Effector memory CD8-positive, alpha-beta T cell (primary cell): ENCODE measurements at places on chromosomes 6 and 20.

DNA sequence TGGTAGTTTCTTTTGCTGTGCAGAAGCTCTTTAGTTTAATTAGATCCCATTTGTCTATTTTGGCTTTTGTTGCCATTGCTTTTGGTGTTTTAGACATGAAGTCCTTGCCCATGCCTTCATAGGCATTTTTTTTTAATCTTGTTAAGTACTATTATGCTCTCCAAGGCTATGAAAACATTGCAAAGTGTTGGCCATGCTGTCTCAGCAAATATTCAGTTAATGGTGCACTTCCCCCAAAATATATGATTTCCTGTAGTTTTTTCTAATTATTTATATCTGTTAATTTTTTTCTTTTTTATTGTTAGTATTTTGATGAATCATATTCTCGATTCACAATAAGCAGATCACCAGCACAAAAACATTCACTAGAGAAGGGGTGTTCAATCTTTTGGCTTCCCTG is 806.1 kb upstream of the FLRT3 start:
- no peak for DNase-seq

DNA sequence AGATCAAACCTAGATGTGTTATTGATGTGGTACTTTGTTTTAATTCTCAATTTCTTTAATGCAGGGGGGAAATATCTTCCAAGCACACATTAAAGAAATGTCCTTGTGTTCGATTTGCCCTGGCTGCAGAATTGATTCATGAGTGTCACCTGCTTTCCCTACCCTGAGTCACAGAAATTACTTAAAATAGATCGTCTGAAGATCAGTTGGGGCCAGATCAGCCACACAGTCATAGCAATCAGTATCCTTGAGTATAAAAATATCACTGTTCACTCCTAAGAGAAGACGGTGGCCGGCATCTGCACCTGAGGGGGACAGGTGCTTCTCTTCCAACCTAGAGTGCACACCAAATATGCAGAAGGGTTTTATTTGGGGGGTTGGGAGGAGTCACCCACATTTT is 115.2 kb upstream of the RIN2 start:
- no peak for DNase-seq

GRCh38 chr6:157326979-157327378 is 3.7 kb upstream of the TMEM242 start:
- no peak for DNase-seq

GRCh38 chr20:8540466-8540865 is 408.4 kb downstream of the PLCB1 start:
- DNase-seq, result no peak

GRCh38 chr6:41176189-41176588 is 13.3 kb upstream of the TREM2 start:
- no peak for DNase-seq

DNA sequence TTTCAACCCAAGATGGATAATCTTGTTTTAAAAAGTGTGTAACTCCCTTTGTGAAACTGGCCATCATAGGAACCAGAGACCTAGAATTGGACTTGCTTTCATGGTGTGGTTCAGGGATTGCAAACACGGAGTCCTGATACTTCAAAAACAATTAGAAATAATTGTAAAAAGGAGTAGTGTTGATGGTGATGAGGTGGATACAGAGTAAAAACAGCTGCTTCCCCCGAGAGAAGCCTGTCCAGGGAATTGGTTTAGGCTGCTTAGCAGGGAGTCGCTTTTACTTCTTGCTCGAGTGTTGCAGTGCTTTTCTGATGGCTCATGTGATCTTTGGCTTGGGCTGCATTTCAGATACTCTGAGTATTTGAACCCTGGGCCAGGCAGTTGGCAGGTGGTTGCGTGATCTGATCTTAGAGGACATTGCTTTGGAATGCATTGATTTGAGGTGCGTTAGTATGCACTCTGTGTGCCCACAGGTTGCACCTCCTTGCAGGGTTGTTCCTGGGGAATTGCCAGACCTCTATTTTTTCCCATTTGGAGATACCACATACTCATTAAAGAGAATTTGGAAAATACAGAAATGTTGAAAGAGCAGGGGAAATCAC is 19.5 kb downstream of the KIF3B start:
- no peak for DNase-seq

GRCh38 chr6:113416170-113416569 is 441.0 kb upstream of the MARCKS start:
- DNase-seq, result no peak

GRCh38 chr6:153096031-153096430 is 35.1 kb downstream of the RGS17 start:
- DNase-seq, result no peak

DNA sequence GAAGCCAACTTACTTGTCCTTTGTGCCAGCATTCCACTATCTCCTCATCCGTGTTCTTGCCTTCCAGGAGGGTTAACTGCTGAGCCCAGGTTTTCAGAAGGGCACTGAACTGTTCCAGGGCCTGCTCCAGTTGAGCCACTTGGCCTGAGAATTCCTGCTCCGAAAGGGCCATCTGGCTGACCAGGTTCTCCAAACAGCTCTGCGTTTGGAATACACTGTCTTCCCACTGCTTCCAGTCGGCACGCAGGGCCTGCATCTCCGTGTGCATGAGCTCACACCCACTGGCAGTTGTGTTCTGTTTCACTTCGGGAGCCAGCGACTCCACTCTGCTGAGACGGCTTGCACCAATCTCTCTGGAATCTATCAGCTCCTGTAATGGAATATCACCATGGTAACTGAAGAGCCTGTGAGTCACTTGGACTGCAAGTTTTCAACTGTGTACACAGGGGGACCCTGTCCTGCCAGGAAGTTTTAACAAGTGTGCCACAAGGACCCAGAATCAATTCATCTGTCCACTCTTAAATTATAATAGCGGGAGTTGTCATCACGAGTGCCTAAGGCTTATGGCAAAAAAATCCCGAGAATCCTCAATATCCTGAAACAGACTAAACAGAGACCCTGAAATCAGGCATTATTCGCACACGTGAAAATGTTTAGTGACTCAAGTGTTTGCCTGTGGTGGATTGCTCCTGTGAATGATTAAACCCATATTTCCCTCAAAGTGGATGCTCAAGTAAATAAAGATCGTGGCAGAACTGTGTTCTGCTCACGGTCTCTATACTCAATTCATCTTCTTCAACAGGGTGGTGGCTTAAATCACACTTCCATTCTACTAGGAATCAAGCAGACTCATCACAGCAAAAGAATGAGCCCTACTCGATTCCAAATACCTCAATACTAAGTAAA is 255.9 kb downstream of the SYNE1 start:
- DNase-seq, result no peak

DNA sequence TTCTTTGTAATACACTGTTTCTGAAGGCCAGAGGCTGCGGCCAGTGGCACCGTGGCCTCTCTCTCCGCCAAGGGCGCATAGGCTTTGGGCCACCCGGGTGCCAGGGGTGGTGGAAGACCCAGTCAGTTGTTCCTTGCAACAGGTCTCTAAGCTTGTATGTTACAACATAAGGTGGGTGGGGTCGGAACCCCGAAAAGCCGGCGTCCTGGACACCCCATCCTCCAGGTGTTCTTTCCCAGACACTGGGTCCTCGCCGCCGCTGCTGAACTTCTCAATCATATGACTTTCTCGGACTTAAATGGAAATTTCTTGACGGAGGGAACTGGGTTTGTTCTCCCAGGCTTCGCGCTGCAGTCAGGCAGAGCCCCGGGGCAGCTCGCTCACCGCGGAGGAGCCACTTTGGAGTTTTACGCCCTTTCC is 983 bp upstream of the KCNQ5 start:
- no peak for DNase-seq

DNA sequence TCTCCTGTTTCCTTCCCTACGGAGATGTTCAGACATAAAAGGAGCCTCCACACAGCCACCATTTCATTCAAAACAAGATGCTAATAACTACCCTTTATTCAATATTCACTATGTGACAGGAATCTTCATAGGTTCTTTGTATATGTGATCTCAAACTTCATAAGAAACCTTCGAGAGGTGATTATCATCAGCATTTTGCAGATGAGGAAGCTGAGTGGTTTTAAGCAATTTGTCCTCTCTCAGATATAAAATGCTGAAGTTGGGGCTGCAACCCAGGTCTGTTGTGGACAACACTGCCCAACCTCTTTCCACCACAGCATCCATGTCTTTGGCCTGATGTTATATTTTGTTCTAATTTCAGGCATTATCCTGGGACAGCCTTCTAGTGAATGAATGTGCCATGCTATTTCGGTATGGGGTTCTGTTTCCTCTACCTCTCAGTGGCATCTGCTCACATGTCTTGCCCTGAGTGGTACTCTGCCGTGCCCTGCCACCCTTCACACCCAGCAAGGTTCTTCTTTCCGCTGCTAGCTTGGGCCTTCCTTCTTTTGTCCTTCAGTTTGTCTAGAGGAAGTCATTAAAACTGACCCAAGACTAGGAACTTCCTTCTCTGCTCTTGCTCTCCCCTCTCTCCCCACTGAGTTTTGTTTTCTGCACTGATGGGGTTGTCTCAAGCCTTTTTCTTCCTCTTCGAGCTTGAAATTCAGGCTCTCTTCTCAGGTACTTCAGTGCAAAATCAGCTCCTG is 300.9 kb upstream of the PRDM1 start:
- DNase-seq, result no peak

DNA sequence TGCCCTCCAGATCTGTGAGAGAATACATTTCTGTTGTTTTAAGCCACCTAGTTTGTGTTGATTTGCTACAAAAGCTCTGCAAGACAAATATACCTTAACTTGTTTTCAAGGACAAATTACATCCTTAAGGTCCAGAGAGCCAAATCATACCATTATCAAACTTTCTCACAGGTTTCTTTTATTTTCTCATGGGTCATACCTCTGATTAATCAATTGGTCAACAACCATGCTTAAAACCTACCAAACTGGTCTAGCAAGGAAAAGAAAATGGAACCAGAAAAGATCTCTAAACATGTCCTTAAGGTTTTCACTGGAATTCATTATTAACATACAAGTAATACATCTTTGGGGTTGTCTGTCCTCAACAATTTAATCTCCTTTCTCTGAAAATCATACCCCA is 535.0 kb downstream of the CD83 start:
- no peak for DNase-seq

DNA sequence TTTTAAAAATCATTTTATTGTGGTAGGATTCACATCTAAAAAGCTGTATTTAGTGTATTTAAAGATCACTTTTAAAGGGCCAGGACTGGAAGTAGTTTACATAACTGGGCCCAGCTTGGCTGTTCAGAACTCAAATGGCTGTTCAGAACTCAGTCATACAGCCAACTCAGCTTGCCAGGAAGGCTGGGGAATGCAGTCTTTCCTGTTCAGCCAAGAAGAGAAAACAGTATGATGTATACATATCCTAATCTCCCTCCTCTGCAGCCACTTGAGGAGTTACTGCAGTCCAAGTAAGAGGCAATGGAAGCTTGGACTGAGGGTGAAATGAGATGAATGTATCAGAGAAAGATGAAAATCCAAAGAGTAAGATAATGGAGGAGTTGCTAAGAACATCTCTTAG is 24.6 kb downstream of the DSTN start:
- no peak for DNase-seq

DNA sequence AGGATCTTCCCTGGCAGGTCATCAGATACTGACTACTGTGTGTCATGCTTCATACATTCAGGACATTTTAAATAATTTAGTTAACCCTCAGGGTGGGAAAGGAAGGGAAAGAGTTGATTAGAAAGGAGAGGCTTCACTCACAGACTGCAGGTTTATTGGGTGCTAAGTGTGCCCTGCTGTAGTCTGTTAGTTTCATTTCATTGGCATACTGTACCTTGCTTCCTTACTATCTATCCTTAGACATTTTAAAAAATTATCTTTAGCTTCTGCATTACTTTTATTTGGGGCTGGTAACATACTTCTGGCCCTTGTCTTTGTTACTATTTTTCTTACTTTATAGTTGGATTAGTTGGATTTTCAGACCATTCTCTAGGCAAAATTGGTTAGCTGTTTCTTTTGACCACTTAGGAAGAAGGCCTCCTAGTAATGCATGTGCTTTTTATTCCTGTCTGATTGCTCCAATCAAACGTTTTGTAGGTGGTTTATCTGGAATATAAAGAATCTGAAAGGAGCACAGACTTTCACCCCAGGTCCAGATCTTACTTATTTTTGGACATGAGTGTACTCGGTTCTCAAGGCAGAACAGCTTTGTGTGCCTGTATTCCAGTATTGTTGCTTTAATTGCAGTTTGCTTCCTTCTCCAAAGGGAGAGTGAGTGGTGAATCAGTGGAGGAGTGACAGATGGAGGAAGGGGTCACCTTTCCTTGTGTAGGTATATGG is 82.7 kb upstream of the PRDM1 start:
- no peak for DNase-seq

DNA sequence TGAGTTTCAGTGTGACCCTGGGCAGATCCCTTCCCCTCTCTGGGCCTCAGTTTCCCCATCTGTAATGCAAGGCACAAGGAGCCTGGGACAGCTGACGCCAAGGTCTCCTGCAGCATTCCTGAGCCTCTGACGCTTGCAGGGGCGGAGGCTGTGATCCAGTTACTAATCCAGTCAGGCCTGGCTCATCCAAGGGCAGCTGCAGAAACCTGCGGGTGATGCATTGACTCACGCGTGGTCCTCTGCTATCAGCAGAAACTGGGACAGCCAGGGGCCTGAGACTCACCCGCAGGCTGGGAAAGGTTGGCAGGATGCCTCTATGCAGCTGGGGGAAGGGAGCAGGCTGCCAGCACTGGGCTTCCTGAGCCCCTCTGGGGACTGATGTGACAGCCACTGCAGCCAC is 65.0 kb upstream of the SIRPA start:
- DNase-seq, result no peak

DNA sequence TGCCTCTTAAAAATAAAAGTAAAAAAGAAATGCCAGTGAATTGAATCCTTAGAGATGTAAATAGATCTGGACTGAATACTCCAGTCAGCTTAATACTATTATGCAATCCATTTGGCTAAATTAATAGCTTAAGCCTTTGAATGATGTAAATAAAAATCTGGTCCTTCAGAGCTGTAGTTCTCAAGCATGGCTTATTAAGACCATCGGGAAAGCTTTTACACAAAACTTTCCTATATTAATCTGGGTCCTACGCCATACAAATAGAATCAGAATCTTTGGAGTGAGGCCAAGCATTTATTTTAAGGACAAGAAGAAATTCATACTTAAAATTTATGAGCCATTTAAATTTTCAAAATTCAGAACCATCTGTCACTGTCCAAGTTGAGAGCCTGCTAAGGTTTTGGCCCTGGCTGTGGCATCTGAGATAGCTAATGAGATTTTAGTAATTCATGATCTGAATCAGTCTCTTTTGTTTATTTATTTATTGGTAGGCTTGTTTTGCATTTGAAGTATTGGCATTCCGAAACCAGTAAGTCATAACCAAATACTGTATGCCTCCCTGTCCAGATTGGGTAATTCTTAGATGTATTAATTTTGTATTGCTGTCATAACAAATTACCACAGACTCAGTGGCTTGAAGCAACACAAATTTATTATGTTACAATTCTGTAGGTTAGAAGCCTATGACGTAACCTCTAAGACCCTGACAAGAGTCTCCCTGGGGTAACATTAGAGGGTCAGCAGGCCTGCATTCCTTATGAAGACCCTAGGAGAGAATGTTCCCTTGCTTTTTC is 228.1 kb upstream of the RAB32 start:
- DNase-seq, result no peak

- DNase-seq, result no peak
These were observed 159.5 kb downstream of the SOD2 start for GRCh38 chr6:159533568-159533967.
